Germinal center (tissue), 1 donor: ENCODE measurements at places on chromosomes 6 and 20.
A peak's percentile ranks its signal among the peaks of the same experiment; 100 is the strongest.

GRCh38 chr6:35089216-35089934 is 51.8 kb downstream of the TCP11 start:
- peak; percentile 1 for DNase-seq

GRCh38 chr20:1484438-1485116 is 6.6 kb downstream of the SIRPB2 start:
- DNase-seq: no peak

- DNase-seq: no peak
Observed at GRCh38 chr6:18187701-18188100, 32.5 kb downstream of the KDM1B start.

- no peak for DNase-seq
Observed at GRCh38 chr20:62387219-62387913, 463 bp downstream of the RPS21 start.

DNA sequence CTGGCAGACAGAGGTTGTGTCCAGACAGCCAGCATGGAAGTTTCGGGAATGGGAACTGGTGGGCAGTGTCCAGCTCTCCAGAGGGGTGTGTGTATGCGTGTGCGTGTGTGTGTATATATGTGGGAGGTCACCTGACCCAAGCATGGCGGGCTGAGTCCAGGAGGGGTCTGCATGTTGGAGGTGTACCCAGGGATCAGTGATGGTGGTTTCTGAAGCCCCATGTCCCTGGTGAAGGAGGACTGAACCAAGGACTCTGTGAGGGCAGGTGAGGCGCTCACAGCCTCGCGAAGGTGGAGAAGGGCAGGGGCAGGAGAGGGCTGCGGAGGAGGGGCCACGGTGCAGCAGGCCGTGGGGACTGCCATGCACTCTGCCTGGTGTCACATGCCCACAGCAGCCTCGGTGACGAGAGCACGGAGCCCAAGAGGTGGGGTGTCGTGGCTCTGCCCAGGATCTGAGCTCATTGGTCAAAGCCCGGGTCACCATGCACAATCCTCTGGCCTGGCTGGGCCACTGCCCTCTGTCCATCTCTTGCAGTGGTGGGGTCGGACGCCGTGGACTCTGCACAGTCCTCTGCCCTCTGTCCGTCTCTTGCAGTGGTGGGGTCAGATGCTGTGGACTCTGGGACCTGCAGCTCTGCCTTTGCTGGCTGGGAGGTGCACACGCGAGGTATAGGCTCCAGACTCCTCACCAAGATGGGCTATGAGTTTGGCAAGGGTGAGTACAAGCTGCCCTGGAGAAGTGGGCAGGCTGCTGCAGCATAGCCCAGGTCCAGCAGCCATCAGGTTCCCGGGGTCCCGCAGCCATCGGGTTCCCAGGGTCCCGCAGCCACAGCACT is 2.1 kb upstream of the LIME1 start:
- no peak for DNase-seq

DNA sequence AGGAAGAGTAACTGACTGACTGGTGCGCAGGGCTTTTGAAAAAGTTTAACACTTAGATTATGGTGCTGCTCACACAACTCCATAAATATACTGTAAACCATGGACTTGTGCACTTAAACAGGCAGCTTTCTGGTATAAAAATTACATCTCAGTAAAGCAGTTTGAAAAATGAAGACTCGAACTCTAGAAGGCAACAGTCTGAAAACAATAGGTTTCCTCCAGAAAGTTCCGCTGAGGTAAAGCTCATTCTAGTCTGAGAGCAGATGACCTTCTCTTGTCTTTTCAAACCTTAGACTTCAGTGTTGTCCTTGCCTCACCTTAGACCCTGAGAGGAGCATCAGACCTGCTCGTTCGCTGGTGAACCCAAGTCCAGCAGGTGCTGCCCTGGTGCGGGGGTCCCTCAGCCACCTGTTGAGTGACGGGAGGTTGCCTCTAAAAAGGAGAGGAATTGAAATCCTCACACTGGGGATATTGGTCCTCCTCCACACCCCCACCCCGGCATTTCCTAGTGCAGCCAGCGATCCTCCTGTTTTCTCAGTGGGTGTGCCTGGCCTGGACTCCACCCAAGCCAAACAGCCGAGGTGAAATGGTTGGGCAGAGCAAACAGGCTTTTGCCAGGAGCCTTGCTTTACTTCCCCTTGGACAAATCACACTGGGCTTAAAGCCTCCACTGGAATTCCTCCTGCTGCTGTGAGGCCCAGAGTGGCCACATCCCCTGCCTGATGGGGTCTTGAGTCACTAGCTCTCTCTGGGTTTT is 14.7 kb upstream of the PYGB start:
- no peak for DNase-seq

GRCh38 chr20:37649676-37650370 is 44.0 kb upstream of the CTNNBL1 start:
- DNase-seq: no peak
